ENCODE measurements at places on chromosomes 16 and 17.

DNA sequence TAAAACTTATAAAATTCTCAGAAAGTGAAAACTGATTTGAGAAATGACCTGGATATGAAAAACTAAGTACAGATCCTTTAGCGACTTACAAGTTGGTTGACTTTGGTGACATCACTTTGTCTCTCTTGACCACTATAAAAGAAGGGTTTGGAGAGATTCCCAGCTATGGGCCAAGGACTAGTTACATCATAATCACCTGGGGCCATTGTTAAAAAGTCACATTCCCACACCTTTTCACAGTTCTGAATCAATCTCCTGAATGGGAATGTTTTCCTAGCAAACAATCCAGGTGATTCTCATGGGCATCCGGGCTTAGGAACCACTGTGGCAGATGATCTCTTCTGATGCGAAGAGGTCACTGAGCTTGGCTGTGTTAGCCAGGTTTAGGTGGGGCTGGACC, 620 bp upstream of the VWA3A start:
- no peak for DNase-seq

GRCh38 chr17:73017658-73018057, 74.8 kb downstream of the SLC39A11 start:
- DNase-seq: no peak

- DNase-seq: no peak
These were observed 34.7 kb downstream of the BAHCC1 start for GRCh38 chr17:81429821-81430551.

- no peak for DNase-seq
These were observed 18.4 kb downstream of the GOSR1 start for GRCh38 chr17:30495586-30495985.

GRCh38 chr17:49285716-49286115, 55.1 kb upstream of the PHOSPHO1 start:
- no peak for DNase-seq

DNA sequence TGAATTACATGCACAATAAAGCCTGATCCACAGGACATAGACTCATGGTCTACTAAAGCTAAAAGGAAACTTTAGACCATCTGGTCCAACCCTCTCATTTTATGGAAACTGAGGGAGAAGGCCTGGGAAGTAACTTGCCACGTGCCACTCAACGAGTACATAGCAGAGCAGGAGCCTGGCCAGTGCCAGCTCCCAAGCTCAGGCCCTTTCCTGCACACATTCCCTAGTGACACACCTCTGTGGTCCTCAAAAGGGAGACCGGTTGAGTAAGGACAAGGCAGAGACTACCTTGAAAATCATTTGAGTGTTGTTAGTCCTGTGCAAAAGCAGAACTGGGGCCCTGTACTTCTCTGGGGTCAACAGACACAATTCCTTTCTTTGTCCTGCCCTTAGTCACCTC, 2.8 kb downstream of the CCL4L2 start:
- no peak for DNase-seq

DNA sequence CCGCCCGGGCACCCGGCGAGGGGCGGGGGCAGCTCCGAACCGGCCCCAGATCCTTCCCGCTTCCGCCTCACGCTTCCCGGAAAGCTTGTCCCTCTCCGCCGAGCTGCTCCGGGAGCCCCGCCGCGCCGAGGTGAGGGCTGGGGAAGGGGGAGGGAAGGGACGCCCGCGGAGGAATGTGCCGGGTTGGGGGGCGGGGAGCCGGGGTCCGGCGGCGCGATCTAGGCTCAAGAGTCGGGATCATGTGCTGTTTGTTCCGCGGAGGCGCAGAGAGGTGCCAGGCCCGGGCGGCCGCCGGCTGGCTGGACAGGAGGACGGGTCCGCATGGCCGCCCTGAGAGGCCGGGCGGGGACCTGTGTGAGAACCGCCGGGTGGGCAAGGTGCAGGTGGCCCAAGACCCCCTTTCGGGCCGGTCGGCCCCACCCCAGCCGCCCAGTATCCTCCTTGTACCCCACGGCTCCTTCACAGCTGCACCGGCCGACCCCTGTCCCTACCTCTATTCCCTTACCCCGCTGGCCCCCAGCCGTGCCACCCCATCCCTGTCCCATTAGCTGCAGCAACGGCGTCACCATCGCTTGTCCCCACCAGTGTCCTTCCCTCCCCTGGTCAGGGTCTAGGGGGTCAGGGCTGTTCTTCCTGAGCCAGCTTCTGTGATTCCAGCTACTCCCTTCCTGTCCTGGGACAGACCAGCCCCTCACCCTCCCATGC, 429 bp downstream of the KIF1C start:
- DNase-seq: no peak

GRCh38 chr16:64051824-64052223, 1070.0 kb downstream of the CDH11 start:
- no peak for DNase-seq

Data from T-helper 17 cell (primary cell).